Ascending aorta (tissue), 2 donors: ENCODE measurements at places on chromosomes 5 and 9. TPM values are rescaled to one million over a fixed set of nuclear protein-coding genes. Genes with fewer than 3 reads are reported as not detected.

The OGN gene
- total RNA-seq, result 156 TPM

The MATR3 gene
- total RNA-seq, result 58.8 TPM

The FST gene
- total RNA-seq, result 0.21 TPM

The GOLGA2 gene
- total RNA-seq, result 74.9 TPM

The ORM2 gene
- 0.64 TPM for total RNA-seq

The CYLC2 gene
- not detected for total RNA-seq

The PROB1 gene
- total RNA-seq, result 4.3 TPM

The SLC6A3 gene
- not detected for total RNA-seq

- no peak for DNase-seq
Measured at GRCh38 chr9:129352146-129352865, 174.2 kb upstream of the IER5L start.

GRCh38 chr5:172952034-172952511 is 7.2 kb upstream of the RPL26L1 start:
- DNase-seq, result no peak

DNA sequence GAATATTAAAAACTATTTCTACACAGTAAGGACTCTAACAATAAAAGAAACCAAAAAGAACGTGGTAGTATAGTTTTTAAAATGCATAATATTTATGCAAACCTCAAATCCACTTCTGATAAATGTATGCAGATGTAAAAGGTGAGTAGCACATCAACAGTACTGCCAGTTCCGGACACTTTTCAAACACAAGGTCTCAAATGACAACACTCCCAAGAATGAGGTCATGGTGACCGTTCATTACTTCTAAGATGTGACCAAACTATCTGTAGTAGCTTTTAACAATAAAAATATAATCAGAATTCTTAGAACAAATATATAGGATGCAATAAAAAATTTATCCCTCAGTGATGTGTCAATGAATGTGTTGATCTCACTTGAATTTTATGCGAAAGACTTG is 238.7 kb upstream of the NREP start:
- no peak for DNase-seq

DNA sequence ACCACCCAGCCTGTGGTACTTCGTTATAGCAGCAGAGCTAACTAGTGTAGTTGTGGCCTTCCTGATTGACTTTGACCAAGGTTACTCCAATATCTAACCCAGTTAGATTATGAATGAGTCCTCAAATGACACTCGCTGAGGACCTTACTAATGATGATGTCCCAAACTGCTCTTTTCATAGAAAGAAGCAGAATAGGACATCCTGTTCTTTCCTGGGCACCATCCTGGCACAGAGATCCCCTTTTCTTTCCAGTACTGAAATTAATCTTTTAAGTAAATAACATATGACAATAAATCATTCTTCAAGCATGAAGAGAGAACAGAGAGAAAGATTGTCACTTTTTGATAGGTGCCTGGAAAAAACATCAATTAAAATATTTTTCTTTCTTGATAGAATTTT is 26.7 kb upstream of the SPINK14 start:
- no peak for DNase-seq

DNA sequence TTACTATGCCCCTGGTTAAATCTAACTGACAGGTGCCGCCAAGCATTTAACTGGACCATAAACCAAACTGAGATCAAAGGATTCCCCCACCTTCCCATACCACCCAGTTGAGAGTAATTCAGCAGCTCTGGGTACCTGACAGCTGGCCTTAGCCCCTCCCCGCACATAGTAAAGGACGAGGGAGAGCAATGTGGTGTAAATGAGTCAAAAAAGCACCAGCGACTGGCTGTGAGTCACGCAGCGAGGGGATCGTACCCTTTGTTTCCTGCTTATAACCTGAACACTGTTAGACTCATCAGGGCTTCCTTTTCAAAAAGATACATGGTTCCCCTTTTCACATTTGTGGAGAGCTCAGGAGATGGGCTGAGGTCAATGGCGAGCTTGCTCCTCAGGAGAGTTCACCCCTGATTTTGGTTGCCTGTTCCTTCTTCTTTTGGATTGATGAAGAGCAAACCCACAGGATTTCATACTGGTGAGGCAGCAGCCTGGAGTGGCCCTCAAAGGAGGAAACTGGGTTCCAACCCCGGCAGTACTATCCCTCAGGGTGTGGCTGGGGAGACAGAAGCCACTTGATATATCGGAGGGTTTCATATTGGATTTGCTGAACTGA is 71.5 kb downstream of the ANKRD33B start:
- DNase-seq, result no peak

DNA sequence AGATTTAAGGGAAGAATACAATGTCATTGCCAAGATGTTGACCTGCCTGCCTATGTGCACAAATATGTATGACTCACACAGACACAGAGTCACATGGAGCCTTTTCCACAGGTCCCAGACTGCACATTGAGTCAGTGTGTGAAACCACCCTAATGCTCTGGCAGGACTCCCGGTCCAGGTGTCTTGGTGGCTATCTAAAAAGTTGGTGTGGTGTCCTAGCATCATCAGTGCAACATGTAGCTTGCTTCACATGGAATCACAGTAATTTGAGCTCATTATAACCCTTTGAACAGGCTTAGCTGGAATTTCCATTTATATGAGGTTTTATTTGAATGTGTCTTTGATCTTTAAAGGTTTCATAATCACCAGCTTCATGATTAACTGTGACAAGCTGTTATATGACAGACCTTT is 10.7 kb downstream of the IFNA5 start:
- no peak for DNase-seq

GRCh38 chr5:170056561-170057267 is 49.0 kb upstream of the FOXI1 start:
- DNase-seq, result no peak

DNA sequence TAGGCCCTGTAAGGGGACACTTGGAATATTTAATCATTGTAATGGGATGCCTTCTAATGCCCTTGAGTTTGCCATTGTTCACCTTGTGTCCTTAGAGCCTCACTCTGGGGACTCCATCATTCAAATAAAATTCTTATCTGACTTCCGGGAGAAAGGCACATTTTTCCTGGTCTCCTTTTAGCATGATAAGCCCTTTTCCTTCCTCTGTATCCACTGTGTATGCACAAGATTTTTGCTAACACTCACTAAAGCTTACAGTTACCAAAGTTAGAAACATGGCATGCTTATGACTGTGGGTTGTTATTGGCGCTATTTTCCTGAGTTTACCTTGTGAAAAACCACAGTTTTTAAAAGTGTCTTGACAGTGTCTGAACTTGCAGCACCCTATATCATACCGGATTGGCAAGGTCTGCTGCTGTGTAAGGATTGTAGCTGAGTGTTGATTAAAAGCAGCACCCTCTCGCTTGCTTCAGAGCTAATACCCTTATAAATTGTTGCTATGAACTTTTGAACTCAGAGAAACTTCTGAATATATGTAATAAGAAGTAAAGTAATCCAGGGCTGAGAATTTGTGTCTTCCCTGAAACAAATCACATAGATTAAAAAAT is 46.4 kb downstream of the SNCAIP start:
- no peak for DNase-seq

DNA sequence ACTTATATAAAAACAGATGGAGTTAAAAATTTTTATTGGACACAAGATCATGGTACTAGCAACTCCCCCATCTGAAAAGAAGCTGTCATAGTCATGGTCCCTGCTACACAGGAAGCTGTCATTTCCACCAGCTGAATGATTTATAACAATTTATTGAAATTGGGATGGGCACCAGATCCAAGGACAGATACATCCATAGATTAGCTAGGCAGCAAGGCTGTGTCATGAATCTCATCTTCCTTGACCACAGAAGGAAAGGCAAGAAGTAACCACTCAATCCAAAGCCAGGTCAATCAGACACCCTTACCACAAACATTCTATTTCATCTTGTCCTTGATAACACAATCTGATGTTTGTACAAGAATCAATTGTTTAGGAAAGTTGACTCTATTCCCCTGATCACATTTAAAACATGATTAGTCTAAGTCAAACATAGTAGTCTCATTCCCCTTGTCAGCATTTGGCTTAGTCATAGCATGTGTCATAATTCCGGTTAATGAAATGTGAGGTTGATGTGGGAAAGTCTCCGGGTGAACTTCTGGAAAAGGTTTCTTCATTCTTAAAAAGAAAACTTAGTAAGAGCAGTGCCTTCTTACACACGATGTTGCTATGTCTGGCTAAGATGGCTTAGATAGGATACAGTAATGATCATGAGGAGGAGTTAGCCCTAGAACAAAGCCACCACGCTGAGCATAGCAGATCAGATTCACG is 462.6 kb upstream of the PAPPA start:
- DNase-seq, result no peak

DNA sequence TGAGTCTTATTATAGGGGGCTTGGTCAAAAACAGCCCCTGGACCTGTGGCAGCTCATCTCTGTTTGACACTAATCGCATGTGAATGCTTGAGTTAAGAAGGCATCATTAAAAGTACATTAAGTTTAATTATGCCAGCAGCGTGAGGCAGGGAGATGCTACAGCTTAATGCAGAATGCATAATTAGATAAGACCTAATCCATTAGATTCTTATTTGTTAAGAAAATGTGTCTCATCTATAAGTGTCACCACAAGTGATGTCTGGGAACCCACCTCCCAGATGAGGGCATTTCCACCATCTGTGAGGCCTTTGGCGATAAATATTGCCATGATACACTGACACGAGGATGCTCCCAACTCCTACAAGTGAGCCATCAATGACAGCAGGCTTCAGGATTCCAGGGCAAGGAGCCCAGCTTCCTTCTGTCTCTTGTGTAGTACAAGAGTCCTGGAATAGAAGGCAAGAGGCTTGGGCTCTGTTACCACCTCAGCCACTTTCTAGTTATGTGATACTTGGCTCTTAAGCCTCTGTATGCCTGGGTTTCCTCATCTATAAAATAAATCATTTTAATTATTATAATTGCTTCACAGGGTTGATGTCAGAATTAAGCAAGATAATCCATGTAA is 202.7 kb downstream of the FAM114A2 start:
- no peak for DNase-seq

DNA sequence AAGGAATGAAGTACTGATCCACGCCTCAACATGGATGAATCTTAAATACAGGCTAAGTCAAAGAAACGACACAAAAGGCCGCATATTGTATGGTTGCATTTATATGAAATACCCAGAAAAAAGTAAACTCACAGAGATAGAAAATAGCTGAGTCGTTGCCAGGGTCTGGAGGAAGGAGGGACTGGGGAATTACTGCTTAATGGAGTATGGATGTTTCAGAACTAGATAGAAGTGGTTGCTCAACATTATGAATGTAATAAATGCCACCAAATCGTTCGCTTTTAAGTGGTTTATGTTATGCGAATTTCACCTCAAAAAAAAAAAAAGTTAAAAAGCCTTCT is 784 bp upstream of the MSANTD3 start:
- DNase-seq, result no peak

DNA sequence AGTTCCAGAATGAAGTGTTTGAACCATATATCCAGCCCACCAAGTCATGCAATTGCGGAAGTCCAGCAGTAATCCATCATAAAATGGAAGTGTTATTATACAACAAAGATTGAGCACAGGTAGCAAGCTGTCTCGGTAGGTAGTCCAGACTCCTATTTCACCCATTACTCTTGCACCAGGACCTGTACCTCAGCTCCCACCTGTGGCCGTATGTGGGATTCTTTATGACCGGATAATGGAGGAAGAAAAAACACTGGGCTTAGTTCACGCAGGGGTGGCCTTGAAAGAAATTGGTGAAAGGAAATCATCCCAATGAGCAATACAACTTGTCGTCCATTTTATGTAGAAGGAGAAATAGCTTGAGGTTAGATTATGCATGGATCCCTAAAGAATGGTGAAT is 216.3 kb downstream of the ESM1 start:
- DNase-seq, result no peak

DNA sequence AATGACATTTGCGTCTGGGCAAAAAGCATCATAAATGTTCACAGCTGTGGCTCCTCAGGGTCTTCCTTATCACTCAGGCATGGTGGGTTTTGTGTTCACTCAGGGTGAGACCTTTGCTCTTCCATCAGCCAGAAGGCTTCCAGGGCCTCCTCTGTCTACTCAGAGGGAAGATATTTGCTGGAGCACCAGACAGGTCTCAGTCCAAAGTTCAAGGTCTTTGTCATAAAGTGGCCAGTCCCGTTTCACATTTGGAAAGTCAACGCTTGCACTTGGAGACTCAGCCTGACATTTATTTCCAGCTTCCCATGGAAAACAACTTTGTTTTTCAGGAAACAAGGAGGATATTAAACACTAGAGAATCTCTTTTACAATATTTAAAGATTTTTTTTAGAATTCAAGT is 12.2 kb upstream of the CARTPT start:
- DNase-seq, result no peak

DNA sequence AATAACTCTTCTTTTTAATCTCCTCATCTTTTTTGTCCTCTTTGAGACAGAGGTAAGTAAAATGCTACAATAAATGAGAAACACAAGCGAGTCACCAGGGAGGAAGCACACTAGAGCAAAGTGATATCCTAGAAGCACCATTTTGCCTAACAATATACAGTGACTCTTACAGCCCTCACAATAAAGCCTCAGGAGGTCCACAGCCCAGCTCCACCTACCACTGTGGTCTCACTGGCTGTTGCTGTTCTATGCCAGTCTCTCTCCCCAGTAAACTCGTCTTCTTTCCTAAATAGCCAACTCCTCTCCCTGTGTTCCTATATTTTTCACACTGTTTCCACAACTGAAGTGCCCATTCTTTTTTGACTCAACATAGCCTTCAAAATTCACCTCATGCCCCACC is 44.3 kb downstream of the TNFSF15 start:
- no peak for DNase-seq

DNA sequence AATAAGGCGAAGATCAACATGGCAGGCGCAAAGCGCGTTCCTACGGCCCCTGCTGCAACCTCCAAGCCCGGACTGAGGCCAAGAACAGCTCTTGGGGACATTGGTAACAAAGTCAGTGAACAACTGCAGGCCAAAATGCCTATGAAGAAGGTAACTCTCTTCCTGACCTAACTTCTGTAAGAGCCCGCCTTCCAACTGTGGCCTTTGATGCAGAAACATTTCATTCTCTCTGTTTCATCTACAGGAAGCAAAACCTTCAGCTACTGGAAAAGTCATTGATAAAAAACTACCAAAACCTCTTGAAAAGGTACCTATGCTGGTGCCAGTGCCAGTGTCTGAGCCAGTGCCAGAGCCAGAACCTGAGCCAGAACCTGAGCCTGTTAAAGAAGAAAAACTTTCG is 979 bp downstream of the CCNB1 start:
- no peak for DNase-seq

GRCh38 chr9:9299134-9299533 is 1313.7 kb downstream of the PTPRD start:
- DNase-seq, result no peak
